Stimulated activated CD8-positive, alpha-beta memory T cell treated with anti-CD3 and anti-CD28 coated beads, Interleukin-15, amount 100 ng/mL, for 48 hours (primary cell): ENCODE measurements at places on chromosomes 5 and 9.

DNA sequence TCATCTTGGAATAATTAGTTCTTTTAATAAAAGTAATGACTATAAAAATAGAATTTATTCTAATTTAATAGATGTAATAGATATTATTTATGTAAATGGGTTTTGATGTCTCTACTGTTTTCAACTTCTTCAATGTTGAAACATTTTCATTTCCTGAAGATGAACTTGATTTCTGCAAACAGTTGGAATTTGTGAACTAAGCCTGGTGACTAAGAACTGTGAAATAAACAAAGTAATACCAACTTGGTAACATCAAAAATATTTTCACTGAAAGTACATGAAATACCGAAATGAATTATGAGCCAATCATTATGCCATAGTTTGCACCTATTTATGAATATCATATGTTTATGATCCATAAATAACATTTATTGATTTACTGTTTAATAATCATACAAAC lies 143.8 kb upstream of the FGF10 start:
- no peak for DNase-seq

DNA sequence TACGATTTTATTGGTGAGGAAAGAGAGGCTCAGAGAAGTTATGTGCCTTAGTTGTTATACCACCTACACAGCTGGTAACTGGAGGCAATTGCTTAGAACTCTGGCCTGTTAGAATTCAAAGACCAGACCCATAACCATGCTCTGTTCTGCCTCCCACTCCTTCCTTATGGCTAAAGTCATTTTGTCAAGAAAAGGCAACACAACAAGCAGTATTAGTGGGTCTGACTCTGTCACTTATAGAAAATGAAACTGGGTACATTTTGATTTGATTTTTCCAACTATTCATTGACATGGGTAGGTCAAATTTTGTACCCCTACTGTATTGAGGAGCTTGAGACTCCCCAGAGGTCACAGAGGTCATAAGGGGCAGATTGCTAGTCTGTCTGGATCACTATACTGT lies 44.5 kb upstream of the NR3C1 start:
- no peak for DNase-seq

DNA sequence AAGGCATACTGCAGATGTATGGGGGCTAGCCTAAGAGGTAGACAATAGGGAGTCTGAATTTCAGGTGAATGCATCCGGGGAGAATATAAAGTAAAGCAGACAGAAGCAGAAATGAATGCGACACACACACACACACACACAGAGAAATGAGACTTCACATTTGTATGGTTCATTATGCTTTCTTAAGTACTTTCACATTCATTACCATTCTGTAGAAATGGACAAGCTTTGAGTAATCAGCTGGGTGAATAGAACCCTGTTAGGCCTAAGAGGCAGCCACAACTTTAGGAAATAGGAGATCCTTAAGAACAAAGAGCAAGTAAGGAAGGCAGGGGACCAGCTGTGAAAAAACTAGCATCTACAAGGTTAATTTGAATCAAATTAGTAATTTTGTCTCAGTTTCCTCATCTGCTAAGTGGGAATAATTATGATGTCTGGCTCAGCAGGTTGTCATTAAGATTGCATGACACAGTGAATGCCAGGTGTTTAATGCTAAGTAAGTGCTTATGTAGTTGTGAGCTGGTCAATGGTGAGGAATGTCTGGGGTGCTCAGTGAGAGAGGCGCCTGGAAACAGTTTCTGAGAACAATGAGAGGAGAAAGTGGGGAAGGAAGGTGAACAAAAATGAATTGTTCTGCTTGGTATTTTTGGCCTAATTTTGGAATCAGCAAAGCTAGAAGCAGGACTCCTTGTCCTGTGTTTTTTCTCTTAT lies 265.8 kb upstream of the CLINT1 start:
- DNase-seq: no peak

- DNase-seq: no peak
Observed at GRCh38 chr5:116291271-116291670, 206.4 kb downstream of the COMMD10 start.

- DNase-seq: no peak
Observed at GRCh38 chr5:171512397-171512796, 93.0 kb downstream of the FGF18 start.

DNA sequence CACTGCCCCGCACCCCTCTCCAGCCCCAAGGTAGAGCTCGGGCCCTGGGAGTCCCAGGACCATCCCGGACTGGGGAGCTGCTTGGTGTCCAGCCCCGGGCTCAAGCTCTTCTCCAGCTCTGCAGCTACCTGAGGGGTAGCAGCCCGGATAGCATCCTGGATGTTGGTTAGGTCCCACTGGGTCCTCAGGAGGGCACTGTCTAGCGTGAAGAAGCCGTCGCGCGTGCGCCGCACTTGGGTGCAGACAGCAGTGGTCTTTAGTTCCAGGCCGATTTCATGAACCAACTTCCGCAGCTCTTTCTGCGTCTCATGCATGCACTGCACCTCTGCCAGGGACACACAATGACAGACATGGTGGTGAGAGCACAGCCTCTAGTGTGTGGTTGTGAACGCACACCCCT lies 12.7 kb downstream of the TRUB2 start:
- no peak for DNase-seq

- no peak for DNase-seq
Observed at GRCh38 chr9:28135549-28135948, 562.3 kb upstream of the C9orf72 start.

DNA sequence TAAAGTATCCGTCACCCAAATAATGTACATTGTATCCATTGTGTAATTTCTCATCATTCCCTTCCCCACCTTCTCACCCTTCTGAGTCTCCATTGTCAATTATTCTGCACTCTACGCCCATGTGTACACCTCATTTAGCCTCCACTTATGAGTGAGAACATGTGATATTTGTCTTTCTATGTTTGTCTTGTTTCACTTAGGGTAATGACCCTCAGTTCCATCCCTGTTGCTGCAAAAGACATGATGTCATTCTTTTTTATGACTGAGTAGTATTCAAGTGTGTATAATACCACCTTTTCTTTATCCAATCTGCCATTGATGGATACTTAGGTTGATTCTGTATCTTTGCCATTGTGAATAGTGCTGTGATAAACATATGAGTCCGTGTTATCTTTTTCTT lies 4.9 kb upstream of the SPATA31C2 start:
- no peak for DNase-seq

DNA sequence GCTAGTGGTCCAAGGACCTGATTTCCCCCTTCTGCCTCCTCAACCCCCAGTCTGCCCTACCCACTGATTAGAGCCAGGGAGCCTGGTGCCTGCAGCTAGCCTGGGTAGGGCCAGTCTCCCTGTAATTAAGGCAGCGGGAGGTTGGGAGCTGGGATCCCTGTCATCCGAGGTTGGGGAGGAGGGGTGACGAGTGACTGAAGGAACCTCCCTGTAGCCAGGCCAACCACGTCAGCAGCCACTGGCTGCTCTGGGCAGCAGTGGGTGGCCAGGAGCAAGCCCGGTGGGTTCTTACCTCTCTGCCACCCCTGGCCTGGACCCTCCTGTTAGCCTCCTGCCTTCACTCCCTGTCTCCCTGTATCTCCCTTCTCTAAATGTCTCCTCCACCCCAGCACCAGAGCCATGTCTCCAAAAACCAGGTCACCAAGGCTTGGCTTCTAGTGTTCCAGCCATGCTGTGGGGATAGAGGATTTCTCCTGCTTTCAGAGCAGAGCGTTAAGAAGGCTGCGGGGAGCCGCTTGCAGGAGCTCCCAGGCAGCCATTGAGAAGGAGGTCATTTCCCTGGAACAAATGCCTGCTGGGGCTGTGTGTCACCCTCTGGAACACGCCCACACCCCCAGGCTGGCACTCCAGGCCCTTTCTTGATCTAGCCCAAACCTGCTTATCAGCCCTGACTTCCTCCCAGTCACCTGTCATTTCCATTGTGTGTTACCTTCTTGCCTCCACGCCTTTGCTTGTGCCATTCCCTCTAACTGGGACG lies 65.0 kb upstream of the GGTA1 start:
- no peak for DNase-seq

- no peak for DNase-seq
Observed at GRCh38 chr9:126474786-126475485, 138.8 kb upstream of the LMX1B start.
